Breast epithelium (tissue), 4 donors: ENCODE measurements at places on chromosomes 12 and 14. TPM values are rescaled to one million over a fixed set of nuclear protein-coding genes. Genes with fewer than 3 reads are reported as not detected.

The TRPV4 gene
- total RNA-seq = 2.0 TPM

DNA sequence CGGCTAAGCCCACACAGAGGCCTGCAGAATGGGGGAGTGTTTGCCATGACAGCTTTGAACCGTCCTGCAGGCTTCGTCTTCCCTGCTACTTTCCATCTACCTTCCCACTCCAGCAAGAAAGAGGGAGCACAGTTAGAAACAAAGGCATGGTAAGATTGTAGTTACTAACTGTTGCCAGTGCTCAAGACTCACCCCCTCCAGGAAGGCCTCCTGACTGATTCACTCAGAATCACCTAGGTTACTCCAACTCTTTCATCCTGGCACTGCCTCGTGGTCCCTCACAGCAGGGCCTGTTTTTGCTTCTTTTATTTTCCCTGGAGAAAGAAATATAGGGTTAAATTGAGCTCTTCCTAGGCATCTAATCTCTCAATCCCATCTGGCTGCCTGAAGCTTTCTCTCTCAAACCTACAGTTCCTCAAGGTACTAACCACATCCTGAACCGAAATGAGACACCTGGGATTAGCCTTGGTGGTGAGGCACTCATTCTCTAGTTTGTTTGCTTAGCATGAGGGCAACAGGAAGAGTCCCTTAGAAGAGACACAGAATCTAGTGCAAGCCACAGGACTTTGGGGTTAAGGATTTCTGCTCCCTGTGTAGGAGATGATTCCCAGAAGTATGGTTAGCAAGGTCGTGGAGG, 7.8 kb downstream of the GALNT6 start:
- no peak for DNase-seq

- no peak for DNase-seq
Observed at GRCh38 chr12:1723721-1724120, 32.9 kb downstream of the ADIPOR2 start.

The A2M gene
- 457 TPM for total RNA-seq

The IRAK3 gene
- total RNA-seq = 22.2 TPM

- DNase-seq = no peak
Observed at GRCh38 chr12:5010151-5010550, 33.5 kb upstream of the KCNA5 start.

GRCh38 chr14:86420131-86420530, 890.2 kb downstream of the FLRT2 start:
- no peak for DNase-seq

The KIF5A gene
- total RNA-seq = not detected

GRCh38 chr12:125387206-125387605, 322.0 kb downstream of the AACS start:
- no peak for DNase-seq

- no peak for DNase-seq
Observed at GRCh38 chr12:106386813-106387535, 29.4 kb downstream of the POLR3B start.

- DNase-seq = no peak
Observed at GRCh38 chr14:75292886-75293285, 14.3 kb downstream of the FOS start.

DNA sequence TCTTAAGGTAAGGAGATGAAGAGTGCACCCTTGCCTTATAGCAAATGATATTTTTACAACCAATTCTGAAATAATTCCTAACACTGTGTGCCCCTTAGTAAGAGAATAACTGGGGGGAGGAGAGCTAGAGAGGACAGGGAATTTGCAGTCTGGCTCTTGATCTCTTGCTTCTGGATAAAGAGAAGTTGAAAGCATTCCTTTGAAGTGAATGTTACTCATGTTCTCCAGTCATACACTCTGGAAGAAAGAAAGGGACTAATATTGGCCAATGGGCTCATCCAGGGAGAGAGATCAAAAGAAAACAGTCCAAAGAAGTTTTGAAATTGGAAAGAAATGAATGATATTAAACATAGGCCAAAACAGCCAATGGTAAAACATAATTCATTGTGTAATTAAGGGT, 25.3 kb downstream of the C12orf75 start:
- no peak for DNase-seq

- no peak for DNase-seq
Observed at GRCh38 chr14:74495356-74495755, 1.8 kb downstream of the ISCA2 start.

DNA sequence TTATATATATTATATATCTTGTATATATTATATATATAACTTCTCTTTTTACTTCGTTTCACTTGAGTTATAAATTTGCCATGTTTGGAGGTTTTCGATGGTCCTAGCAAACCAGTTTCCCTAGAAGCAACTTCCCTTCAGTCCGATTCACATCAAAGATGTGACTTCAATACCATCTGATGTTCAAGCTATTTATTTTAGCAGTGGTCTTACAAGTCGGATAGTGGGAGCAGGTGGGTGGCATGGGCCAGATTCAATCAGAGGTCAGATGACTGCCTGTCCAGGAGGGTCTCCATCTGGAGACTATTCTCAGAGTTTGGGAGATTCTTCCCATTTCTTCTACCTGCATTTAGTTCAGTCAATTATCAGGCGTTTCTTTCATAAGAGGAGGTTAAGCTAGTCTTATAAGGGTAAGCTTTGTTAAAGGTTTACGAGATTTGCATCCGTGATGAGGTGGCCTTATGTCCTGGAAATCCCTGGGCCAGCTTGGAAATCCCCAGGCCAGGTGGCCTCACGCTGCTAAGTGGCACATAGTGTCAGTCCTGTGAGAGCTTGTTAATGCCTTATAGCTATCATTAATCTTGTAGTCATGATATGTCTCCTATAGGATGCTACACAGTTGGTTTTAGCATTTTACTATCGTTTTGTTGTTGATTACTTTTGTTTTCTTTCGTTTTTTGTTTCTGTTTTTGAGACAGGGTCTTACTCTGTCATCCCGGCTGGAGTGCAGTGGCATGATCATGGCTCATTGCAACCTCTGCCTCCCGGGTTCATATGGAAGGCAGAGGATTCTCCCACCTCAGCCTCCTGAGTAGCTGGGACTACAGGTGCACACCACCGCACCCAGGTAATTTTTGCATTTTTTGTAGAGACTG, 145.8 kb downstream of the BICD1 start:
- no peak for DNase-seq

The GLIPR1L2 gene
- 6.3 TPM for total RNA-seq

The TBX5 gene
- 2.2 TPM for total RNA-seq

GRCh38 chr14:80522411-80522810, 311.1 kb upstream of the DIO2 start:
- no peak for DNase-seq

The CACNB3 gene
- total RNA-seq = 17.0 TPM

DNA sequence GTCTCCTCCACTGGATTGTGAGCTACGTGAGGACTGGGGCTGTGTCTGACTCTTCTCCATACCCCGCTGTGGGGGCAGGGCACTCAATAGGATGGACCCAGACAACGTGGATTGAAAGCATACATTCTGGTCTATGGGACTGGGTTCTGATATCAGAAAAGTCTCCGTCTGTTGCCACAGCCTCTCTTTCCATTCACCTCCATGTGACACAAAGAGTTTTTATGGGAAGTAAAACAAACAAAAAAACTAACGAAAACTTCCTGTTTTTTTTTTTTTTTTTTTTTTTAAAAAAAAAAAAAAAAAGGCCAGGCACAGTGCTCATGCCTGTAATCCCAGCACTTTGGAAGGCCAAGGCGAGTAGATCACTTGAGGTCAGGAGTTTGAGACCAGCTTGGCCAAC, 44.7 kb downstream of the SLC8A3 start:
- DNase-seq = no peak

The SHMT2 gene
- total RNA-seq = 46.7 TPM

GRCh38 chr12:95418142-95418541, 55.8 kb upstream of the METAP2 start:
- no peak for DNase-seq

DNA sequence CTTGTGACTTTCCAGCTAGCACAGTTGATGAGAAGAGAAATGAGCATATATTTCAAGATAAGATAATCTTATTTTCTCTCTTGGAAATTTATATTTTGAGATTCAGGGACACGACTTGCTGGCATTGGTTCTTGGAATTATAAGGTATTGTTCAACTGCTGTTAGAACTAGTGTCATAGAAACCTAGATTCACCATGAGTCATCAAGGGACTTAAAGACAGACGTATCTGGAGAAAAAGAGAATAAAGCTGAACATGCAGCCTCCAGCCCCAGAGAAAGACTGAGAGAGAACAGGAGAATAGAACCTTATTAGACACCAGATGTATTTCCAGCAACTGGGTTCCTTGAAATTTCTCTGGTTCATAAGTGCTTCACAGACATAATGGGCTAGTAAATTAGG, 194.4 kb upstream of the PPFIA2 start:
- DNase-seq = no peak

DNA sequence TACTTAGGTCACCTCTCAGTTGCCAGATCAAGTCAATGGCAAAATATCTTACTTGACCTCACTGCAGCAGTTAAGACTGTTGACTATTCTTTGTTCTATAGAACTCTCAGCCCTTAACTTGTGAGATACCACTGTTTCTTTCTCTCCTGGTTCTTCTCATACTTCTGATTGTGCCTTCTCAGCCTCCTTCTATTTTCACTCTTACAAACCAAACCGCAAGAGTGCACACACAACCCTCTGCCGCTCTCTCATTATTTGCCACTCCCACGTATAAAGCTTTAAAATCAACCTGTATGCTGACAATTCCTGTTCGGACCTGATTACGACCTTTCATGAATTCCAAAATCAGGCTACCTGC, 4.5 kb downstream of the E2F7 start:
- no peak for DNase-seq

DNA sequence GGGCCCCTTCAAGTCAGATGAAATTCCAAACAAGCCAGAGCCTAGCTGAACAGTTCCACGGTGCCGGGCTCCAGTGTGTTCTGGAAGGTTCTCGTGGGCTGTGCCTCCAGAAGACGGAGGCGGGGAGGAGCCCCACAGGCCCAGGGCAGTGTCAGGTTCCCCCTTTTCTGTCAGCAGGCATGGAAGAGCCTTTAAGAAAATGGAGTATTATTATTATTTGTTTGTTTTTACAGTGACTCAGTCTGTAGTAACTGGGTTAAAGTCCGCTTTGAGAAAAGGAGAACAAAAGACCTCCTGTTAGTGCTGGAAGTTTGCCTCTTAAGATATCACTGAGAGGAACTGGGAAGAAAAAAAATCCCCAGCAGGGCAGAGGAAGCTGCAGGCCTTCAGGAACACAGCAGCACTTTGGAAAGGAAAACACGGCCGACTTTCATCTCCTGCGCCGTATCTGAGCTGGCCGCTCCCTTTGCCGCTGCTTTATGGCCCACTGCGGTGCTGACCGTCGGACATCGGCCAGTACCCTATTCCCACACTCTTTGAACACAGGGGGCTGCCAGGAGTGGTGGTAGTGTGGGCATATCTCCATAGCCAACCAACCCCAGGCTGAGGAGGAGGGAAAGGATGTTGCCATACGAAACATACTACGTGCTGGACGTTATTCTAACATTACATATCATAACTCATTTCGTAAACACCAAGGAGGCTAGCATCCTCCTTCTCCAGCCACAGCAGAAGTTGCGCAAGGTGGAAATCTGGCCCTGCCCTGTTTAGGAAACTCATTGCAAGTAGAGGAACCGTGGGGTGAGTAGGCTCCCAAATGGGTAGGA, 194.0 kb downstream of the ZFP36L1 start:
- DNase-seq = no peak

- DNase-seq = no peak
Observed at GRCh38 chr12:25625146-25625545, 72.1 kb upstream of the LMNTD1 start.

DNA sequence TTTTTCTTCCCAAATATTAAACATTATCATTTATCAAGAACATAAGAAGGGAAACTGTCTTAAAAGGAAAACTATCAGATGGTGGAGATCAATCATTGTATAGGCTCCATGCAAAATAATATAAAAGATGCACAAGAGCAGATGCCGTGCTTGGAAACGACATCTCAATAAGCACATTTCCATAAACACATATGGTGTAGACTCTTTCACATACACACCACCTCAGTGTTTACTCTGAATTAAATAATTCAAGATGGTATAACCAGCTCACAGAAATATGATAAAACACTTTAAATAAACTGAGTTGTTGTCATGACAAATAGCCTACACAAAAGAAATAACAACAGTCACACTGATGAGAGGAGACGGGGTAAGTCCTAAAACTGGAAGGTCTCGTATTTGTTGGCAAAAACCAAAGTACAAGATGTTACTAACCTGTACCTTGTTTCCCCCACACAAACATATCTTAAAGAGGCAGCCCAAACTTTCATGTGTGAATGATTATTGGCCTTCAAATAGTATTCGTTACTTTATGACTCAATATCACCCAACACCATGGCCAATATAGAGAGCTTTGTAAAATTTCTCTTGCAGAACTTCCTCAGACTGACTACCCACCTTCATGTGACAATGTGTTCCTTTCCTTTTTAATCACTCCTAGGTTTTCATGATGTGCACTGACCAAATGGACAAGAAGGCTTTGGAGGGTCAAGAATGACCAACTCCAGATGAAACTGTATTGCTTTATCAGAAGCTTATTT, 48.6 kb upstream of the TMPO start:
- DNase-seq = no peak

- DNase-seq = no peak
Observed at GRCh38 chr14:60905923-60906322, 75.0 kb downstream of the TRMT5 start.

The ALX1 gene
- total RNA-seq = 2.9 TPM

DNA sequence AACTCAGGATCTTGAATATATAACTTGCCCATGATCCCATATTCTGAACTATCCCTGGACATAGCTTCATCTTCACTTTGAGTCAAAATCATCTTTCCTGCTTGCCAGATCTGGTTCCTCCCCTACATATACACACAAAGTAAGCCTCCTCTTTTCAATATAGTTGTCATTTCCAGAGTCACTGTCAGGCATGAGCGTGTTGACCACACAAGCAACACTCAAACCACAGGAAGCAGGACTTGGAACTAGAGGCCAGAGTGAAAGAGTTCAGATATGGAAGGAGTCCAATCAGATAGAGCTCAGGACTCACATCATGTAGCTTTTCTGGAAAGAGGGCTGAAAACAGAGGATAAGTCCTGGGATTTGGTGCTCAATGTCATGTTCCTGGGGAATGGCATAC, 1140.6 kb downstream of the BCL11B start:
- DNase-seq = no peak
